ENCODE measurements at places on chromosomes 1 and 21.

DNA sequence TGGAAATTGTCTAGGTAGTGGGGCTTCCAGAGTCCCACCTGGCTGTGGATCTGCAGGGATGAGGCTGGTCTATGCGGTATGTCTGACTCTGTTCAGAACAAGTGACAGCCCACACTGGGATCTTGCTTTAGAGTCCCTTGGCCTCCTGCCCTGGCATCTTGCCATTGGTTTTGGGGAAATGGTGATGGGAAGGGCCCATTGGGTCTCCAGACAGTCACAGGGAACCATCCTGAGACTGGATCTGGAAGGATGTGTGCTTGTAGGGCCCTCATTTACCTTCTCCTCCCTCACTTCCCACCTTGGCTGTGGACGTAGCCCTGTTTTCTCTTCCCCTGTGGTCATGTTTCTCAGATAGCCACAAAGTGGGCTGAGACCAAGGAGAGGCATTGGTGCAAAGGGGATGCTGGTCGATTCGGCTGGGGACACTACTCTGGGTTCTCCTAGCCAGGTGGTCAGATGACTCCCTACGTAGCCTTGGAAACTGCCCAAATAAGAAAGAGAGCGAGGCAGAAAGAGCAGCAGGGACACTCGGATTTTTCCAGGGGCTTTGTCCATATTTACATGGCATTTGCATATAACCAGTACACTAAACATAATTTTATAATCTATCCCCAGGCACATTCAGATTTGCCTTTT, 15.1 kb downstream of the SOX13 start:
- no peak for DNase-seq

GRCh38 chr1:212166644-212167043, 118.6 kb upstream of the PPP2R5A start:
- DNase-seq = no peak

DNA sequence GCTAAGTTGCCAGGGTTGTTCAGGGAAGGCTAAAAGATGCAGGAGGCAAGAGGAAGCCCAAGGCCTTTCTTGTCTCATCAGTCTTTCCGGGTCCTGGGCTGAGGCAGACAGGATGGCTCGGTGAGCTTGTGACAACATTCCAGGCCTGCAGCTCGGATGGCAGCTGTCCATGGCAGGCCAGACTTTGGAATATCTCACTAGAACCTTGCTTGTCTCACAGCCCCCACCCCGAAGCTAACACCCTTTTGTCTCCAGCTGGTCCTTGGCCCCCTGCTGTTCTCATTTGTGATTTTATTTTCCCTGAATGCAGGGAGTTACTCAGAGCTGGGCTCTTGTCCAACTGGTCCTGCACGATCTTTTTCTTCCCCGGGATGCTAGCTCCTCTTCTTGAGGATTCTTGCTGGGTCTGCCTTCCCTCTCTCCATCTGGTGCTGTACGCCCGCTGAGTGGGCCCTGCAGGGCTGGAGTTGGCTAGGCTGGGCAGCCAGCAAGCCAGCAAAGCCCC, 477.2 kb upstream of the CAMK1G start:
- no peak for DNase-seq

DNA sequence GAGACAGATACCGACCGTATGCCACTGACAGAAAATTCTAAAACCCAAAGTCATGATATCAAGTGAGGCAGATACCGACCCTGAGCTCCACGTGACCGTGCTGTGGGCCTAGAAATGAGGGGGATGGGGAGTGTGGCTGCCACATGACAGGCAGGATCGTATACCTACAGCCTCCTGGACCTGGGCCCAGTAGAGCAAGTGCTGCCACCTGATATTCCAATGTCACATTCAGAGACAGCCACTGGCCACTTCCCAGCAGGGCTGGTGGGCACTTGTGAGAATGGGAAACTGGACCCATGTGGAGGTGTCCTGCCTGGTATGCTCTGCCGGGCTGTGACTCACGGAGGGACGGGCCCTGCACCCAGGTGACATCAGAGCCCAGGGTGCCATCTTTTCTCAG, 44.6 kb upstream of the CLDN14 start:
- no peak for DNase-seq

DNA sequence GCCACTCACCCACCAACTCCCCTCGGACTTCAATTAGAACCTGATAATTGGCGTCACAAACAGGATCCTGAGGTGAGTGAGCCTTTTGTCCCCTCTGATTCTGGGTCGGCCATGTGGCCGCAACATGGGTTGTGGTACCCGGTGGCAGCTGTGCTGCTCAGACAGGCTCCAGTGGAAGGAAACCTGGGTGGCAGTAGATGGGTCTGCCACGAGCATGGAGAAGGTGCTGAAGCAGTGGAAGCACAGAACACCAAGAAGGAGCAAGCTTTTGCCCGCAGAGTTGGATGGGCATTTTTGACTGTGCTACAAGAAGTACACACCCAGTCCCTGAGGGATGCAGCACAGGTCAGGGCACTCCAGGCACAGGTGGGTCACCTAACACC, 16.5 kb upstream of the UBE2U start:
- DNase-seq = no peak

DNA sequence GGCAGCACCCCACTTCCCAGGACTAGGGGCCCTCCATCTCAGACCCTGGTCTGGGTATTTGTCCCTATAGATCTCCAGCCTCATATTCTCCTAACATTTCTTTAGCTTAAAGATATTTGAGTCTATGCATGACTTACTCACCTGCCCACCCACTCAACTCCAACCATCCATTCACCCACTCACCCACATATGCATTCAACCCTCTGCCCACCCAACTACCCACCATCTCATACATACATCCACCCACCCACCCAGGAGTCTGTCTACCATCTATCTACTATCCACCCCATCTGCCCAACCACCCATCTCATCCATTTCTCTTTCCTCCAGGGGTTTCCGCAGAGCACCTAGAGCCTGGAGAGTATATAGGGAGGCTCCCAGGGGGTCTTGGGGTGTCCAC, 42.7 kb downstream of the FAAH start:
- DNase-seq = no peak

- DNase-seq = no peak
These were observed 6.5 kb upstream of the PDXK start for GRCh38 chr21:43712268-43712942.

GRCh38 chr1:96364576-96364975, 357.0 kb upstream of the PTBP2 start:
- no peak for DNase-seq

DNA sequence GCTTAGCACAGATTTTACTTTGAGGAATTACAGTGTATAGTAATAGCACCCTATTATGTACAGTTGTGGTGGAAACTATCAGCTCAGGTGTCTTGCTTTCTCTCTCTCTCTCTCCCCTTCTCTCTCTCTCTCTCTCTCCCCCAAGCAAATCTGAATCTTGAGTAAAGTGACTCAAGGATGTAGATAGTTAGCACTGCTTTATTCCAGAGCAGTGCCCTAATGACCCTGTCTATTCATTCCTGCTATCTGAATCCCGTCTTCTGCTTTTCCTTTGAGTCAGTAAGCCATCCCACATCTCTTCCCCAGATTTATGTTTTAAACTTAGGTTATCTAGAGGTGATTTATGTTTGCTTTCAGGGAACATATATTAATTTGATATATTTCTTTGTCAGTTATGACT, 5.2 kb upstream of the HPCAL4 start:
- no peak for DNase-seq

DNA sequence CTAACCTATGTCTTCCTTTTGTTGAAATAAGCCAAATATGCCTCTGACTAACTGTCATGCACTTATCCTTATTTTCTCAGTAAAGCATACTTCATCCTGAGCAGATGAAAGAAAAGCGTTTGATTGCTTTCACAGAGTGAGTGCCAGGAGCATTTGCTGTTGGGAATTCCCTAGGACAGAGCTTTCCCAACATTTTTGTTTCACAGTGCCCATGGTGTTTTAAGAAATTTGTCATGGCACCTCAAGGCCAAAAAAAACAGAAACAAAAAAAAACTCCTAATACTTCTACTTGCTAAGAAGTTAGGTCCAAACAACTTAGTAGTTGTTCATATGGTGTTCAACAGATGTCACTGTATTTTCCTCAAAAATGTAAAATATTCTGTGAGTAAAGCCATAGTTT, 120.8 kb upstream of the BMP8A start:
- DNase-seq = no peak

GRCh38 chr1:90007979-90008404, 13.1 kb downstream of the ZNF326 start:
- DNase-seq = no peak

GRCh38 chr1:104467590-104467989, 717.9 kb downstream of the AMY1C start:
- DNase-seq = no peak

- DNase-seq = no peak
These were observed 42.2 kb upstream of the POU3F1 start for GRCh38 chr1:38088791-38089190.

DNA sequence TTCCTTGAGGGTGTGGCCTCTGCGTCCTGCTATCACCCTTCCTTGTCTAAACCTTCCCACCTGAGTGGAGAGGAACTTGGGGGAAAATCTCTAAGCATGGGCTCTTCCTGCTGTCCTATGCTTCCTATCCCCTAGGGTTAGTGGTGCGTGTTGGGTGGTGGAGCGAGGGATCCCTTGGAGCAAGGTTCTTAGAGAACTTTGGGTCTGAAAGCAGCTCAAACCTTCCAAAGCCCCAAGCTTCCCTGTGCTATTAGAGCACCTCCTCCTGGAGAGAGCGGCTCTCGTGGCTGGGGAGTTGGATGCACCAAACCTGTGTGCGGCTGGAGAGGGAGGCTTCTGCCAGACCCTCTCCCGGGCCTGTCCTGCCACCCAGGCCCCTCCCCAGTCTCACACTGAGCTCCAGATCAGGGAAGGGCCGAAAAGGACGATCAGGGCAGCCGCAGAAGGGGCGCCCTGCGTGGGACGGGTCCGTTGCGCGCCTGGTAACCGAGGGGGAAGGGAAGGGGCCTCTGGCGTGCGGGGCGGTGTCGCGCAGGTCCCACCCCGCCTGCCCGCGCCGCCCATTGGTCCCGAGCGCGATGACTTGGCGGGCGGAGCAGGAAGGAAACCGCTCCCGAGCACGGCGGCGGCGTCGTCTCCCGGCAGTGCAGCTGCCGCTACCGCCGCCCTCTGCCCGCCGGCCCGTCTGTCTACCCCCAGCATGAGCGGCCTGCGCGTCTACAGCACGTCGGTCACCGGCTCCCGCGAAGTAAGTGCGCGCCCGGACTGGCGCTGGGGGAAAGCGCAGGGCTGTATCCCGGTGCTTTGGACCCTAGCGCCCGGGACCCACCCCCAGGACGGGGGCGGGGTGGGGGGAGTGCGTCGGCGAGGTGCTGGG, at the start of gene SH3BGRL3:
SH3BGRL3 (plus strand) TSS at position 631 of the 877 bp plus-strand sequence; CDS start at position 701, 70 bp downstream.
- peak; percentile 89 for DNase-seq

DNA sequence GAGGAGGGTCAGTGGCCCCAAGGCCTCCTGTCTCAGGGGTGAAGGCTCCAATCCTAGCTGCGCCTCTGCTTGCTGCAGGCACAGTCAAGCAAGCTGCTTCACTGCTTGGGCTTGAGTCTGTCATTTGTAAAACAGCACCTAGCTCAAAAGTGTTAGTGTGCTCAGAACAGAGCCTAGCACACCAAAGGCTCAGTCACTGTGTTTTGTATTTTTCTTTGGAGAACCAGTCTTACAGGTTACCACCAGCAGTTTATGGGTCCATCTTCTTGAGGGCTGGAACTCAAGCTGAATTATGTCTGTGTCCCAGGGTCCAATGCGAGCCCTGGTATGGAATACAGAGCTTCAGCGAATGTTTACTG, 113.6 kb downstream of the DMRTB1 start:
- DNase-seq = no peak

- DNase-seq = no peak
These were observed 10.8 kb downstream of the NGF start for GRCh38 chr1:115327270-115327669.

DNA sequence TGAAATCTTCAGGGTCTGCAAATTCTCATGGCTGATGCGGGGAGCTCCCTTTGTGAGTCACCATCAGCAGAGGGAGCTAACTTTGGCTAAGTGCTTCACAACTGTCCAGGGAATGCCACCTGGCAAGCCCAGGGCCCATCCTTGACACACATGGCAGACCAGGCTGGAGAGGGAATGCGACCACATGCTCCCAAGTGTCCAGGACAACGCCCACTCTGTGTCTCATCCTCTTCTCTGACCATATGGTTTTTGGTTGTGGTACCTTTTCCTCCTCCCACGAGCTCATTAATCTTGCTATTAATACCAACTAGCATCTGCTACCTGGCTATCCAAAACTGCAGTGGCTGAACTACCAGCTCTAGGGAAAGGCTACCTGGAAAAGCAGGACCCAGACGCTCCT, 37.1 kb upstream of the CLSTN1 start:
- DNase-seq = peak; percentile 74

DNA sequence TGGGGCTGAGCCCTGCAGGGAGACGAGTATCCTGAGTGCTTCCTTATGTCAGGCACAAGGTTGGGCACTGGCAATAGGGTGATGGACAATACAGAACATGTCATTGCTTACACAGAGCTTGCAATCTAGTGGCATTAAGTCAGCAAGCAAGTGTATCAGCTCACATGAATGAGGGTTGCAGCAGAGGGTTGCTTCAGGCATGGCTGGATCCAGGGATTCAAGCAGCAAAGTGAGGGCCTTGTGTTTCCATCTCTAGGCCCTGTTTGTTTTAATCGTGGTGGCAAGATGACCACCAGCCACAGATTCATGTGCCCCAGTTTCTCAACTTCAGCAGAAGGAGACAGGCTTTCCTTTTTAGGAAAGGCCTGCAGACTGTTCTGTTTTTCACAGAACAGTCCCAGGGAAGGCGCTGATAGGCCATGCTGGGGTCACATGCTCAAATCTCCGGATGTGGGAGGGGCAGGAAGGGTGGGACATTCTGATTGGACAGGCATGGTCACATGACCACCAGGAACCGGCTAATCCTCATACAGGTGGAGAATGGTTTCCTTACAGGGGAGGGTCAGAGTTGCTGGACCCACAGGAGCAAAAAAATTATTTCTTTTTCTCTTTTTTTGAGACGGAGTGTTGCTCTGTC, 14.4 kb downstream of the PLOD1 start:
- no peak for DNase-seq

DNA sequence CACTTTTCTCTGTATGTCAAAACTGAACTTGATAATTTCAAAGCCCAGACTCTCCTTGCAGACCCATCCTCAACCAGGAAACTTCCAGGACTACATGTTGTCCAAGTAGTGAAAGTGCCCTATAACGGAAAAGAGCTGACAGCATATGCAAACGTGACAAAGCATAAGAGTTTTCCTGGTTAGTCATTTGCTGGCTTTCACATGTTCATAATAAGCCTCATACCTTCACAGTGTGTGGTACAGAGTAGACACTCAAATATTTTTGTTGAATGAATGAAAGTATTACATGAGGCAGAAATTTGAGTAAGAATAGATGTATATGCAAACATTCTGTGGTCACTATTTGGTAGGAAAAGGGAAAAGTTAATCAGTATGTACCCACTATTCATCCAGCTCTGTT, 473.3 kb downstream of the MRPL39 start:
- DNase-seq = no peak

GRCh38 chr1:231278100-231278790, 37.2 kb downstream of the GNPAT start:
- DNase-seq = no peak

DNA sequence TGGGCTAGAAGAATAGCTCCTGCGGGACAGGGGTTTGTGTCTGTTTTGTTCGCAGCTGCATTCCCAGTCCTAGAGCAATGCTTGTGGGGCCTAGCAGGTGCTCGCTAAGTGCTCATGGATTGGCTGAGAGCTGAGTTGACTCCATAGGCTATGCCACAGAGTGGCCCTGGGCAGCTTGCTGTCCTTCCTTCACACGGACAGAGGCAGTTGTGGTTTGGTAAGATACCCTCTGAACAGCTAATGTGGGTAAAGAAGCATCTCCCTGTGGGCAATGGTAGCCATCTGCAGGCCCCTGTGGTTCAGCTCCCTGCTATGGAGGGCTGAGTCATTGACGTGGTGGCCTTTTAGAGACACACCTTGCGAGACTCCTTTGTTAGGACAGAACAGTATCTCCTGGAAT, 23.5 kb upstream of the LBR start:
- no peak for DNase-seq

All from glutamatergic neuron (in vitro differentiated cells).